ENCODE measurements at places on chromosomes 13 and 19.

GRCh38 chr19:12546068-12546467, 5.2 kb downstream of the ZNF564 start:
- DNase-seq: no peak

DNA sequence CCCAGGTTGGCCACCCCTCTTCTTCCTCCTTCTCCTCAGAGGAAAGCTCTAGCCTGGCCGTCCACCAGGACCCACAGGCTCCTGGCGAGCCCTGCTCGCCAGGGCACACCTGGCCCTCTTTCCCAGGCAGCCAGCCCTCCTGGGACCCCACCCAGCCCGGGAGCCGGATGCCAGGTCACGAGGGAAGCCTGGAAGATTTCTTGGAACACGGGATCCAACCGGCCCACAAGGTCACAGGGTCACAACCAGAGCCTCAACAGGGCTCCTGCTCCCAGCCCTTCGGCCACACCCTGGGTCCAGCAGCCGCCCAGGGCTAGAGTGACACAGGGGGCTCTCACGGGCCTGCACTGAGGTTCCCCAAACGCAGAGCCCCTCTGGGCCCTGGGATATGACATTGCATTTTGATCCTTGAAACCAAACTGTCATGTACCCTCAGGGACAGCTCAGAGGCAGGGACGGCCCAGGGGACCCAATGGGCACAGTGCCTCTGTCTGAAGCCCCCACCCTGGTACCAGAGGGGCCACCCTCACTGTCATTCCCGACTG, 5.5 kb downstream of the MKNK2 start:
- DNase-seq: no peak

DNA sequence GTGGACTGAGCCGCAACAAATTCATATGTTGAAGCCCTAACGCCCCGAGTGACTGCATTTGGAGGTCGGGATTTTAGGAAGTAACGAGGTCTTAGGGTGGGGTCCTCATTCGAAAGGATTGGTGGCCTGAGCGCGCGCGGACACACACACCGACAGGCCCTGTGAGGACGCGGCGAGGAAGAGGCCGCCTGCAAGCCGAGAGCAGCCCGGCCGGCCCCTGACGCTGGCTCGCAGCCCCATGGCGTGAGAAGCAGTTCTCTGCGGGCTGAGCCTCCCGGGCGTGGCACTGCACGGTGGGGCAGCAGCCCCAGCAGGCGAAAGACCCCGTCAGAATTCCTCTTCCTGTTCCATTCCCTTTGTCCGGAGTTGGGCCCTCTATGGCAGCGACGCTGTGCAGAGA, 131.2 kb downstream of the CRYL1 start:
- DNase-seq: no peak

DNA sequence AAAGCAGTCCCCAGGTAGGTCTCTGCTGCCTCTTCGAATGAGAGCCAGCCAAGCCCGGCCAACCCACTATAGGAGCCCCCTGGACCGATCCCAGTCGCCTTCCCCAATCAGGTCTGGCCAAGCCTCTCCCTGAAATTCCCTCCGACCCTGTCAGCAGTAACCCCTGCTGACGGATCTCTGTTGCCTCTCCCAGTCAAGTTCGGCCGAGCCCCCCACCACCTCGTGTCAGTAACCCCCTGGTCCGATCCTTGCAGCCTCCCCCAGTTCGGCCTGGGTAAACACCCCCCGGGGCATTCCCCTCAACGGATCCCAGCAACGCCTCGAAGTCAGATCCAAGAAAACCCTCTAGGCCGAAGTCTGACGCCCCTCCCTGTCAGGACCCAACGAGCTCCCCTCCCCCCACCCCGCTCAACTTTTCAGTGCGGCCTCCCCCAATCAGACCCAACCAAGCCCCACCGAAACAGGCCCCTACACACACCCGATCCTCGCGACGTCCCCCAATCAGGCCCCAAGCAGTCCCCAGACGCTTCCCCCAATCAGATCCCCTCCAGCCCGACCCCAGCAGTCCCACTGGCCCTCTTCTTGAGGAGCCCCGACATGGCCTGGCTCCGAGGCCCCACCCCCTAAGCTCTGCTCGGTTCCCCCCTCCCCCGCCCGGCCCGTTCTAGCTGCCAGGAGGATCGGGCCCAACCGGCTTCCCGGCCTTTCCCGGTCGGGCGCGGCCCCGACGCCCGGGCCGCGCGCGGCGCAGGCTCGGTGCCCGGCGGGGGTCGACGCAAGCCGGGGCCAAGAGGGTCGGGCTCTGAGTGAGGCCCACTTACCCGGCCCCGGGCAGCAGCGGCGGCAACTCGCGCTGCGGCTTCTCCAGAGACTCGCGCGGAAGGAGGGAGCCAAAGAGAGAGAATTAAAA, 1.8 kb downstream of the TNPO2 start:
- DNase-seq: no peak

DNA sequence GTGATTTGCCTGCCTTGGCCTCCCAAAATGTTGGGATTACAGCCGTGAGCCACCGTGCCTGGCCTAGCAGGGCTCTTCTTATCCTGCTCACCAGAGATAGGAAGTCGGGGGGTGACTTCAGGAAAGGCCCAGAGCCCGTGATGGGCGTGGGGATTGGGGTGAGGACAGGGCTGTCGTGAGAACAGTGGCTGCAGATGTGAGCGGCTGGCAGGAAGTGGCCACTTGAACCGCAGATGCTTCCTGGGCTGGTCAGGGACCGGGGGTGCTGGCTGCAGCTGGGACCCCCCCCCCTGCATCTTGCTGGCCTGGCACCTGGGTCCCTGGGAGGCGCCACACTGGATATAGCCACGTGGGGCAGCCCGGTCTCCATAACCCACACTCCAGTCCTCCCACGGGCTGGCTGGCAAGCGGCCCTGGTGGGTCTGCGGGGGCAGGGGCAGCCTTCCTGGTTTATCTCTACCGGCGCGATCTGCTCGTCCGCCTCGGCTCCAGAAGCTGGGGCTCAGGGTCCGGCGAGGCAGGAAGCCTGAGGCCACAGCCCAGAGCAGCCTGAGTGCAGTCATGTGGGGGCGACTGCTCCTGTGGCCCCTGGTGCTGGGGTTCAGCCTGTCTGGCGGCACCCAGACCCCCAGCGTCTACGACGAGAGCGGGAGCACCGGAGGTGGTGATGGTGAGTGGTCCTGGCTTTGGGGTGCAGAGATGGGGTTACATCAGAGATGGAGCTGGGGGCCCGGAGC, at the start of gene F2RL3:
Gene F2RL3, plus strand, starts transcription at position 371 of the 737 bp plus-strand sequence. Its CDS starts 191 bp downstream, at position 562.
- no peak for DNase-seq

DNA sequence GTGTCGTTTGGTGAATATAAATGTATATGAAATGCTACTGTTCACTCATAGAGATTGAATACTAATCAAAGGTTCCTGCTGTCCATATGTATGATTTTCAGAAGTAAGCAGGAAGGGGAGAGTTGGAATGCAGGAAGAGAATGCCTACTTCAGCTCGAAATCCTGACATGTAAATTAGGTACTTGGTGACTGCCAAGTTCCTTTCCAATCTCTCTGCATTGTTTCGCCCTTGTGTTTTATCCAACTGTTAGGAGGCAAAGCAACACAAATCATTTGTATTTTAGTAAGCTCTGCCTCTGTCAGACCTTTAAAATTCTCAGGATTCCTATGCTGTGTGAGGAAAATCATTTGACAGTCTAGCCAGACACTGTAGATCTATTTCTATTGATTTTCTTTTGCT, 9.0 kb downstream of the STARD13 start:
- no peak for DNase-seq

- DNase-seq: no peak
These were observed 788.4 kb upstream of the PRR20A start for GRCh38 chr13:56352361-56352760.

GRCh38 chr19:10766671-10767201, 48.9 kb downstream of the DNM2 start:
- no peak for DNase-seq

- no peak for DNase-seq
These were observed 5.7 kb downstream of the SLC7A9 start for GRCh38 chr19:32863841-32864240.

DNA sequence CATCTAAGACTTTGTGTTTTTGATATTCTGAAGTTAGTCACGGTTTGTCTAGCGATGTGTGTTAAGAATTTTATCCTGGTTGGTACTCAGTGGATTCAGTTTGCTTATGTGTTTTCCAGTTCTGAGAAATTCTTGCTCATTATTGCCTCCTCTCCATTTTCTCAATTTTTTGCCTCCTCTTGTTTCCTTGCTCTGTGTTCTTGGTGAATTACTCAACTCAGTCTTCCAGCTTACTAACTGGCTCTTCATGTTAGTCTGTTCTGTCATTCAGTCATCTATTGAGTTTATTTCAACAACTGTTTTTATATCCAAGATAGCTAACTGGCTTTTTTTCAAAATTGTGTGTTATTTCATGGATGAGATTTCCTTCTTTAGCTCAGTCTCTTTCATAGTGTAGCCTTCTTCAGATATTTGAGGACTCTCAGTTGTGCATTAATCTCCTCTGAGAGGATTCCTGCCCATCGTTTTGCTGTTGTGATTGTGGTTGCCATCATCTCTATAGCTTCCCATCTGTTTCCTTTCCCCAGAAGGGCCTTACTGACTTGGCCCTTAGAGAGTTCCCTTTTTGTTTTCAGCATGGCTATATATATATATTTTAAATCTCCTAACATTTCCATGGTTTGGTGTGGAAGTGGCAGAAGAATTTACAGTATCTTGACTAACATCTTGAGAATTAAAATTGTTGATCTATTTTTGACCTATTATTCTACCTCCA, 6.2 kb downstream of the SETDB2 start:
- DNase-seq: no peak

DNA sequence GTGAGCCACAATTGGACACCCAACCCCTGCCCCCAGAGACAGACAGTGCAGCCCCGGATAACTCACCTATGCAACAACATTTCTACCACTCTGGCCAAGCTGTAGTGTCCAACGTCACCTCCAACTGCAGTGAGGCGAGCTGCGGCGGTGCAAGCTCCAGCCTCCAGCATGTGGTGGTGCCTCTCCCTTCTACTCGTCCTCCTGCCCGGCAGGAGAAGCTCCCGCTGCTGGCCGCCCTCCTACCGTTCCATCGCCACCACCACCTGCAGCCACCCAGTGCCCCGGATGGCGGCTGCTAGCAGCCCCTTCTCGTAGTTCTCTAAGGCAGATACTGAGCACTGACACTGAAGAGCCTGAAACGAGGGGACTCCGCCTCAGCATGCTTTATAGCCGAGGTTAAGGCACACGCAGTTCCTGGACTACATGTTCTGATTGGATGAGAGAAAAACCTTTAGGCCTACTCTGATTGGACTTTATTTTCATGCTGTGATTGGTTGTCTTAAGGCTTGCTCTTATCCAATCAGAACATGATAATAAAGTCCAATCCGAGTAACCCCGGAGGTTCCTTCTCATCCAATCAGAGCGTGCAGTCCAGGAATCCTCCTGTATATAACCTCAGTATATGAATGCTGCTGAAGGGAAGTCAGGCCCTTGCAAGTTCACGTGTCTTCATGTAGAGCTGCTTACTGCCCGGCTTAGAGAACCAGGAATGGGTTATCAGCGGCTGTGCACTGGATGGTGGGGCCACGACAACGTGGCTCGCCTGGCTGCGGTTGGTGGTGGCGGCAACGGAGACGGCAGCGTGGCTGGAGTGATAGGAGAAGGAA, 63.5 kb downstream of the TUBA3C start:
- no peak for DNase-seq

GRCh38 chr19:19498255-19498991, 16.9 kb downstream of the TSSK6 start:
- DNase-seq: no peak

- DNase-seq: no peak
These were observed 6.3 kb upstream of the LILRB3 start for GRCh38 chr19:54229146-54229545.

DNA sequence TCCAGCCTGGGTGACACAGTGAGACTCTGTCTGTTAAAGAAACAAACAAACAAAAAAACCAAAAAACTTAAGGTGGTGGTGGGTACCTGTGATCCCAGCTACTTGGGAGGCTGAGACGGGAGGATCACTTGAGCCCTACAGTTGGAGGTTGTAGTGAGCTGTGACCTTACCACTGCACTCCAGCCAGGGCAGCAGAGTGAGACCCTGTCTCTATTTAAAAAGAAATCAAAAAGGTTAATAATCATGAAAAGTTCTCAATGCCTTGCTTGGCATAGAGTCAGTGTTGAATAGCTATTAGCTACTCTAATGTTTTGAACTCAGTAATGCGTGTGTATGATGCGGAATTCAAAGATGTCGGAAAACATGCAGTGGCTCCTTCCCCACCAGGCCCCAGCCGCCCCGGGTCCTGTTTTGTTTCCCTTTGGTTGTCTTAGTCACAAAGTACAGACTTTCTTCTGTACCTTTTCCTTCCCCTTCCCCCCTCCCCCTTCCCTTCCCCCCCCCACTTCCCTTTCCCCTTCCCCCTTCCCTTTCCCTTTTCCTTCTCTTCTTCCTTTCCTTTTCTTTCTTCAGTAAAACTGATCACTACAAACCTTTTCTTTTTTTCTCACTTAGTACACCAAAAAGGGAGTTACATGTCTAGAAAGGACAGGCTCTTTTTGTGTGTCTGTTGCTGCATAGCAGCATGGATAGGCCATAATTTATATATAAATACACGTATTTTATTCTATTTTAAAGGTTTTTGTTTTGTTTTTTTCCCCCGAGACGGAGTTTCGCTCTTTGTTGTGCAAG, 35.2 kb downstream of the DNM2 start:
- DNase-seq: no peak

- DNase-seq: no peak
These were observed 187.9 kb downstream of the KATNAL1 start for GRCh38 chr13:30119476-30119875.

GRCh38 chr19:1113030-1113985, 9.5 kb downstream of the GPX4 start:
- DNase-seq: peak; percentile 69

GRCh38 chr13:103514619-103515018, 448.4 kb upstream of the SLC10A2 start:
- DNase-seq: no peak

DNA sequence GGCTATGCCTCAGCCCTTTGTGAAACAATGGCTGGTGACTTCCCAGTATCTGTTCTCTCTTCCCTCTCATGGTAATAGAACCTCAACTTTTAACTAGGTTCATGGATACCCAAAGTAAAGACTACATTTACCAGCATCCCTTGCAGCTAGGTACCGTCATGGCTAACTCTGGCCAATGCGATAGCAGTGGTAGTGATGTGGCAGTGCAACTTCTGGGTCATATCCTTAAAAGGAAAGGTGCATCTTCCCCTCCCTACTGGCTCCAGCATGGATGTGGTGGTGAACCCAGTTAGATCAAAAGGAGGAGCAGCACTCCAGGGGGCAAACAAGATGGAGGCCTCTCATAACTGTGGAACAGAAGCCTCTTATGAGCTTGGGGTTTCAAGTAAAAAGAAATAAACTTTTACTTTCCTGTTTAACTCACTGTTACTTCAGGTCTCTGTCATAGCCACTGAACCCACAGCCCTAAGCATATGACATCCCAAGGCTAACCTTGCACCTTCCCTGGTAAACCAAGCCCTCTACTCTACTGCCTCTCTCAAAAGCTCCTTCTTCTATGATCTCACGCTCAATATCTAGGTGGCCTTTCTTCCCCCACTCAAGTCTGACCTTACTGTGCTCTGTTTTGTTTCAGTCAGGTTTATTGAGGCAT, 104.4 kb downstream of the DOCK9 start:
- DNase-seq: no peak
